Cortex of kidney (tissue), 1 donor: ENCODE measurements at places on chromosomes 3 and 15.

- DNase-seq = no peak
These were observed 465.0 kb downstream of the SHQ1 start for GRCh38 chr3:72383230-72383629.

DNA sequence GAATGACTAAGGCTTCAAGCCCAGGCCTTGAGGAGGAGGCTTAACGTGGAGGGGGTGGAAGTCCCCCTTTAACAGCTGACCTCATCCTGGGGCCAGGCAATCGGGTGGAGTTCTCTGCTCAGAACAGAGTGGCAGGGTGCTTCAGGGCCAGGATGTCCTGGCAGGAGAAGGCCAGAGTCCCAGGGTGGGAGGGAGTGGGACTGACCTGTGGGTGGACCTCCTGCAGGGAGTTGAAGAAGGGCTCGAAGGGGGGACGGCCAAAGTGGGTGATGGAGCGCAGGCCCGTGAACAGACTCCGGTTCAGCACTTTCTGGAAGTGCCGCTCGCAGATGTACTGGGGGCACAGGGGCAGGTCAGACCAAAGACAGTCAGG is 19.6 kb downstream of the DUOX2 start:
- DNase-seq = no peak

DNA sequence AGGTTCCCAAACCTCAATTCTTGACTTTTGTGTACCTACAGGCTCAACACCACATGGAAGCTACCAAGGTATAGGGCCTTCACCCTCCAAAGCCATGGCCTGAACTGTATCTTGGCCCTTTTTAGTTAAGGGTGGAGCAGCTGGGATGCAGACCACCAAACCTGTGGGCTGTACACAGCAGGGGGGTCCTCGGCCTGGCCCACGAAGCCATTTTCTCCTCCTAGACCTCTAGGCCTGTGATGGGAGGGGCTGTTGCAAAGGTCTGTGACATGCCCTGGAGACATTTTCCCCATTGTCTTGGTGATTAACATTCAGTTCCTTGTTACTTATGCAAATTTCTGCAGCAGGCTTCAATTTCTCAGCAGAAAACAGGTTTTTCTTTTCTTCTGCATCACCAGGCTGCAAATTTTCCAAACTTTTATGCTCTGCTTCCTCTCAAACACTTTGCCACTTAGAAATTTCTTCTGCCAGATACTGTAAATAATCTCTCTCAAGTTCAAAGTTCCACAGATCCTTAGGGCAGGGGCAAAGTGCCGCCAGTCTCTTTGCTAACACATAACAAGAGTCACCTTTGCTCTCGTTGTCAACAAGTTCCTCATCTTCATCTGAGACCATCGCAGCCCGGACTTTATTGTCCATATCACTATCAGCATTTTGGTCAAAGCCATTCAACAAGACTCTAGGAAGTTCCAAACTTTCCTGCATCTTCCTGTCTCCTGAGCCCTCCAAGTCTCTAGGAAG is 90.9 kb upstream of the PLXND1 start:
- DNase-seq = no peak

DNA sequence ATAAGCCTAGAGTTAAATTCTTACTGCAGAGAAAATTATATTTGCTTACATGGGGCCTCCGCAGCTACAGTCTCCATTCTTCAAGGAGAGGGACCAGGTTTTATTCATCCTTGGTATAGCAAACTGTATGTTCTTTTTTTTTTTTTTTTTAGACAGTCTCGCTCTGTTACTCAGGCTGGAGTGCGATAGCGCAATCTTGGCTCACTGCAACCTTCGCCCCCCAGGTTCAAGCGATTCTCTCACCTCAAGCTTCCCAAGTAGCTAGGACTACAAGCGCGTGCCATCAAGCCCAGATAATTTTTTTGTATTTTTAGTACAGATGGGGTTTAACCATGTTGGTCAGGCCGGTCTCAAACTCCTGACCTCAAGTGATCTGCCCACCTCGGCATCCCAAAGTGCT is 2.1 kb downstream of the SHQ1 start:
- no peak for DNase-seq

DNA sequence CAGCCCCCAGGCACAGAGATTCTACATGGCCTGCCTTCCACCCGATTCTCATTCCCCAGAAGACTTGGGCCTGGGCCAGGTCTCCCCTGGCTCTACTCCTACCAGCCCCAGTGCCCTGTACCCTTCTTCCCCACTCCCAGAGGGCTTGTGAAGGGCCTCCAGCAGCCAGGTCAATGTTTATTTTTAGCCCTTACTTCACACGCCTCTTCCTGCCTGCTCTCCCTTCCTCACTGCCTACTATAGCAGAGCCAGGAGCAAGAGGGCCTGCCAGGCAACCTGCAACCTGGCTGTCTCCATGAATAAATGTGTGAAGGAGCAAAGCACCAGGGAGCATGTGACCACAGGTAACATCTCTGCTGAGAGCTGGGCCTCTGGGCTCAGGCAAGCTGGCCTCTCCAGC is 26.4 kb upstream of the APEH start:
- DNase-seq = no peak

DNA sequence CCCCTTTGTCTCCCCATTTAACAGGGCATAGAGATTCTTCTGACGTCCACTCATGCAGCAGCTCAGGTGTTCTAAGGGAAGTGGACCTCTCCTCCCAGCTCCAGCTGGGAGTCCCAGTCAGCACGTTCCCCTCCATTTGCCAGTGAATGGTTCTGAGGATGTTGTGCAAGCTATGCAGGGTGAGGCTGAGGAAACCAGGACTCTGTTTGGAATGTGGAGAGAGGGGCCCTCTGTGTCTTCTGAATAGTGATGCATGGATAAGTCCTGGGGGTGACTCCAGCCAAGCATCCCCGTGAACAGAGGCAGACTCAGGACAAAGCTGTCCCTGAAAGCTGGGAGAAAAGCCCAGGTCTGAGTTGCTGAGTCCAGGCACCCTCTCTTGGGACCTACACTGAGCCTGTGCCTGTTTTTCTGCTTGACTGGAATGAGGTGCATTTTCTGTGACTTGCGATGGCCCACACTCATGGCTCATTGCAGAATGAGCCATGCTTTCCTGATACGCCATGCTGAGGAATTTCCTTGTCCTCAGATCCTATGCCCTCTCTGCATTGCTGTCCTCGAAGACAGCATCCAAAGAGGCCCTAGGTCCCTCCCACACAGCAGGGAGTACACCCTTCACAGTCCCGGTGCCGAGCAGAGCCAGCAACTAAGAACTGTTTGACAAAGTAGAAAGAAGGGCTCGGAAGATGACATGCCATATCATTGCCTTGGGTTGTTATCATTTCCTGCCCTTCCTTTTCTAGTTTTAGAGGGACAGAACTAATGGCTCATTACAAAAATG is 185.2 kb downstream of the ATP10A start:
- DNase-seq = no peak

DNA sequence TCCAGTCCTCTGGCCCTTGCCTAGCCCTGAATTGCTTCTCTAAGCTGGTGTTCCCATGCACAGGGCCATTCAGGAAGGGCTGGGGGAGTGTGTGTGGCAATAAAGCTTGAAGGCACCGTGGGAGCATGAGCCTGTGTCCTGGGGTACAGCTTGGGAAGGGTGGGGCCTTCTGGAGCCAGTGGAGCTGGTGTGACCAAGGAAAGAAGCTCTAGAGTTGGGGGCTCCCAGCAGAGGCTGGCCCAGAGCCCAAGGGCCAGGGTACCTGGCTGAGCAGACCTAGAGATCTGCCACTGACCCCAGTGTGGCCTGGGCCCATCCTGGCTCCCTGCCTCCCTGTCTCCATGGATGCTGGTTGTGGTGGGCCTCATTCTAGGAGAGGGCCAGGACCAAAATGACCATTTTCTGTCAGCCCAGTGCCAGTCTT is 8.1 kb downstream of the ABTB1 start:
- DNase-seq = no peak

GRCh38 chr15:63395730-63396151 is 14.1 kb upstream of the CA12 start:
- DNase-seq = no peak

GRCh38 chr3:24519368-24520100 is 24.9 kb upstream of the THRB start:
- DNase-seq = no peak

DNA sequence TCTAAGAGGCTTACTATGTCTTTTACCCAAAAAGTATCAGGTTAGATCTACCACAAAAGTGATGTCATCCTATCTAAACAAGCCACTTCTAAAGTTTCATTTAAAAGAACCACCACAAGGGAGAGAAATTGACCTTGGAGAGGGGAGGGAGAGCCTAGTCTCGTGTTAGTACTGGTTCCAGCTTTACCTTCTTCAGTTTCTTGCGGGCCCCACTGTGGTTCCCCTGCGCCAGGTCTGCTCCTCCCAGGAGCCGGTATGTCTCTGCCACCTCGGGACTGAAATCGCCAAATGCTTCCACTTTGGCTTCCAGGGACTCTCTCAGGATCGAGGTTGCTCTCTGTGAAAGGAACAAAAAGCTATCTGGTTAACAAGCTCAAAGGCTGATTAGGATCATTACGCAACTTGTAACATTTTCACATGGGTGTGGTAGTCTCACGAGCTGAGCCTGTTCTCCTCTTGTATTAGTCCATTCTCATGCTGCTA is 51.1 kb downstream of the SYNM start:
- DNase-seq = no peak

GRCh38 chr3:52384019-52384761 is 60.7 kb downstream of the SEMA3G start:
- no peak for DNase-seq

DNA sequence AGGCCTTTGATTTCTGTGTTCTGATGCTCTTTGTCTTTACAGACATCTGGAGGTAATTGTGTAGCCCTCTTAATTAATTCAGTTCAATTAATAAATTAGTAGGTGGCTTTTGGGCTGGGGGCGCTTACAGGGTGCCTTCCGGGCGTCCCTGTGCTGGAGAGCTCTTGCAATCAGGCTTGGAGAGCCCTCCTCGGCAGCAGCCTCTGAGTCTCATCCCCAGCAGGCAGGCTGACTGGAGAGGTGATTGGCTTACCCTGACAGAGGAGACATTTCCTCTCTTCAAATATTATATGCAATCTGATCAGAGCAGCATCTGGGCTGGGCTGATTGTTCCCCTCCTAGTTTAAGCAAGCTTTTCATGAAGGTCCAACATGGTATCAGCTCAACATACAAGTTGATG is 250.7 kb downstream of the LPP start:
- DNase-seq = no peak

- no peak for DNase-seq
These were observed 1.7 kb upstream of the RBP2 start for GRCh38 chr3:139477710-139478640.

- DNase-seq = no peak
These were observed 242.9 kb upstream of the BHLHE40 start for GRCh38 chr3:4736284-4736861.

DNA sequence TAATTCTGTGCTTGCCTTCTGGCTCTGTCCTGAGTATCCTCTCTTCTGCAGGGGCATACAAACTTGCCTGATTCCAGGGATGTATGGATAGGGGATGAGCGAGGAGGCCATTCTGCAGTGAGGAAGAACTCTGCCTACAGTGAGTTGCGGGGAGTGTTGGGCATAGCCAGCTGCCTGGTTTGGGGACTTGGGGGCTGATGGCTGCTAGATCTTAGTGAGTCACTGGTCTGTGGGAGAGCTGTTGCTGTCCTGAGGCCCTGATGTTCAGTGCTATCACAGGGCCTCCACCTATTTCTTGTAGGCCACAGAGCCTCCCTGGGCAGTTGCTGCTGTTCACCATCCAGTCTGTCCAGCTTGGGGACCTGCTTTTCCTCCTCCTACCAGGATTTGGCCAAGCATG is 20.3 kb downstream of the CDAN1 start:
- DNase-seq = no peak

DNA sequence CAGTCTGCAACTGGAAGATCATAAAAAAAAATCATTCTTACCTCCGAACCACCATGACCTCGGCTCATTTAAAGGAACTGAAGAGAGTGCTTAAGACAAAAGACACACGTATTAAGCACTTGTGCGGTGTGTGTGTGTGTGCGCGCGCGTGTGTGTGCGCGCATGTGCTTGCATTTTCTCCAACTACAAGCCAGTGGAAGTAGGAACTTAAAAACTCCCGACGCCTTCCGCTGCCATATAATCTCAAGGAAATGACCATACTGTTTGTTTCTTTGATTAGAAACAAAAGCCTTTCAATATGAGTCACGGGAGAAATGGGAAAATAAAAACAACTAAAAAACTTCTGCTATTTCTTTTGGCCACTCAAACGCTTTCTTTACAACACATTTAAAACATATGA is 32.4 kb downstream of the FRMD4B start:
- no peak for DNase-seq

DNA sequence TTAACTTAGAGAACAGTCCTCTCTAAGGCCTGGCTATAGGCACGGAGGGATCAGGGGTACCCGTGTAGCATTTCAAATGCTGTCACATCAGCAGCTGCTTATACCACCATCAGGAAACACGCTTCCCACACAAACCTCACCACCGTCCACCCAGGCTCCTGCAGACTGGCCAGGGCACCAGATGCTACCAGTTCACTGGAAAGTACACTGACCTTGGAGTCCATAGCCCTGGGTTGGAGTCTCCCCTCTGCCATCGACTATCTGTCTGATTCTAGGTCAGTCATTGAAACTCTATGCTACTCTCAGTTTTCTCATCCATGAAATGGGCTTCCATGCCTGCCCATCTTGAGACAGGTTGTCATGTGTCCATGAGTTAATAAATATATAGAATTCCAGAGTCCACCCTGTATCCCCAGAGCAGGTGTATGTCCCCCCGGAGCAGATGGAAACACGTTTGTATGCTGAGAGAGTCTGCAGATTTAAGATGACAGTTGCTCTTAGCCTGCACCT is 156.0 kb upstream of the SMAD3 start:
- DNase-seq = no peak

DNA sequence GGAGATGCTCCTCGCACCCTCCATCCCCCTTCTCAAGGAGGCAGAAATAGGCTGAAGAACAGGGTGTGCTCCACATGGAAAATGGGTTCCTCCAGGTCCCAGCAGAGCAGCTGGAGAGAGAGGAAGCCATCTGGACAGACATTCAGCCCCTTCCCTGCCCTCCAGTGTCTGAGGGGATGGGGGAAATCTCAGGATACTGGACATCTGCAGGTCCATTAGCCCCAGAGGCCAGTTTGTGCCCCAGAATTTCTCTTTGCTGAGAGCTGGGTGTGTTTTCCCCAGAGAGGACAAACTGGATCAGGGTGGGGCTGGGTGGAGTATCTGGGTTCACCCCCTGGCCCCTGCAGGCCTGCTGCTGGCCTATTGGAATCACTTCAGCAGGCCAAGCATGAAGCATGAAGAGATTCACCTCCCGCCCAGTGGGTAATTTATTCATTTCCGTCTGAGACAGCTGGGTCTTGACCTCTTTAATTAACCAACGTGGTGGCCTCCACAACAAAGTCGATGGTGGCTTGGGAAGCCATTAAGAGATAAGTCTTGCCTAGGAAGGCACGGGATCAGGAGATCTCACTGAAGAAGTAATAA is 4.6 kb downstream of the FAM3D start:
- DNase-seq = no peak

DNA sequence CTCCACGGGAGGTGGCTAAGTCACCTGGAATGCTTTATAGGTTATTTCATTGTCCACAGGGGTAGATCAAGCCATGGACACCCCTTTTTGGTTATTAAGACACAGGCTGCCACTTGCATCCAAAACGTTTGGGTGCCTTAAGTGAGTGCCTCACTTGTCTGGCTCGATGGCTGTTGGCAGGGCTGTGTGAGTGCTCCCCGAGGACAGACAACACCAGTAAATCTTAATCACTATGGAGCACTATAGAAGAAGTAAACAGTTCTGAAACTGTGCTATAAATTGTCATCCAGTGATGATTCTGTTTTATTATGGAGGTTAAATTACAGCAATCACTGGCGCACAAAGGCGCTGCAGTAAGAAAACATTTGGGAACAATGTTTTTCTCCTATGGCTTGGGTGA is 215.5 kb downstream of the CACNA2D3 start:
- no peak for DNase-seq

GRCh38 chr3:168722091-168722490 is 626.4 kb upstream of the GOLIM4 start:
- DNase-seq = no peak

- no peak for DNase-seq
These were observed 757 bp downstream of the VWA5B2 start for GRCh38 chr3:184230081-184230602.
